ENCODE measurements at places on chromosomes 6 and 20.
A peak's percentile ranks its signal among the peaks of the same experiment; 100 is the strongest.

DNA sequence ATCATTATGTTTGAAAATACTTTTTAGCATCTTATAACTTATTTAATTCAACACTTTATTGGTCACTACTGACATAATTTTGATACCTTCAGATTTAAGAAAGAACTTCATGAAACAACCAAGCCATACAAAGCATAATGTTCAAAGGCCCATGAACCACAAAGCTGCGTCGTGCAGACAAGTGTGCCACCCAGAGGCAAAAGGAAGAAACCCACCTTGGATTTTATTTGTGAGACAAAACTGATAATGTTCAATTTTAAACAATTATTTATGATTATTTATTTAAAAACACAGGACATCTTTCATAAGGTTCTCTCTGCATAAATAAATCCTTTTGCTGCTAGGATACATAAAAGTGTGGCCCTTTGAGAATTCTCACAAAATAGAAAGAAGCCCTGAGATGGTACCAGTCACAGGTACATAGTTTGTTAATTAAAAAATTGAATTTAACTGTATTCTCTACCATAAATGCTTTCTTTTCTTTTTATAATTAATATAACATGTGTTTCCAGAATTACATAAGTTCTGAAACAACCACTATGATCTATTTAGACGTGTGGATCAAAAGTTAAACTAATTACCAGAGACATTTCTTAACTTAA lies 143.7 kb downstream of the RALGAPA2 start:
- DNase-seq, result peak; percentile 90

DNA sequence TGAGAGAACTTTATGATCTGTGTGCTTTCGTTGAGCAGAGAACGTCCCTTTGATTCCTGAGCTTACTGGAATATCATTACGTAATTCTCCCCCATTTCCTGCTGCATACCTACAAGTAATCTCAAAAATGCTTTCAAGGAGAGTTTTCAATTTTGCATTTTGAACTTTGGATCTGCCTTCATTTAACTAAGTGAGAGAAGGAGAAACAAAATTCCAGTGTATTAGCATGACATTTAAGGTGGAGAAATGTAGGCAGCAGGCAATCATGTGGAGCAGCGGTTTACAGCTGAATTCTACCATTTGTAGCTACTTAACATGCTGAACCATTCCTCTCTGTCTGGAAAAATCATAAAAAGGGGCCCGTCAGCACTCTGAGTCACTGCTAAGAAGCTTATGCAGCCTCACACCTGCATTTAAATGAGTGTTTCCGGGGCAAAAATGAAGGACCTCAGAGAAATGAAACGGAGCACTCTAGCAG lies 451.5 kb downstream of the PLCB1 start:
- no peak for DNase-seq

GRCh38 chr6:154882107-154882506 lies 113.0 kb upstream of the TIAM2 start:
- DNase-seq, result no peak

- DNase-seq, result peak; percentile 80
These were observed 24.6 kb downstream of the SLCO4A1 start for GRCh38 chr20:62666736-62667529.

GRCh38 chr20:46709459-46710152 lies at the start of gene SLC2A10:
TSS of gene SLC2A10 (plus strand) at chr20:46709649. CDS start at chr20:46709737, 88 bp downstream.
- DNase-seq, result no peak

- DNase-seq, result peak; percentile 50
These were observed 602.2 kb upstream of the NOX3 start for GRCh38 chr6:156057869-156058268.

DNA sequence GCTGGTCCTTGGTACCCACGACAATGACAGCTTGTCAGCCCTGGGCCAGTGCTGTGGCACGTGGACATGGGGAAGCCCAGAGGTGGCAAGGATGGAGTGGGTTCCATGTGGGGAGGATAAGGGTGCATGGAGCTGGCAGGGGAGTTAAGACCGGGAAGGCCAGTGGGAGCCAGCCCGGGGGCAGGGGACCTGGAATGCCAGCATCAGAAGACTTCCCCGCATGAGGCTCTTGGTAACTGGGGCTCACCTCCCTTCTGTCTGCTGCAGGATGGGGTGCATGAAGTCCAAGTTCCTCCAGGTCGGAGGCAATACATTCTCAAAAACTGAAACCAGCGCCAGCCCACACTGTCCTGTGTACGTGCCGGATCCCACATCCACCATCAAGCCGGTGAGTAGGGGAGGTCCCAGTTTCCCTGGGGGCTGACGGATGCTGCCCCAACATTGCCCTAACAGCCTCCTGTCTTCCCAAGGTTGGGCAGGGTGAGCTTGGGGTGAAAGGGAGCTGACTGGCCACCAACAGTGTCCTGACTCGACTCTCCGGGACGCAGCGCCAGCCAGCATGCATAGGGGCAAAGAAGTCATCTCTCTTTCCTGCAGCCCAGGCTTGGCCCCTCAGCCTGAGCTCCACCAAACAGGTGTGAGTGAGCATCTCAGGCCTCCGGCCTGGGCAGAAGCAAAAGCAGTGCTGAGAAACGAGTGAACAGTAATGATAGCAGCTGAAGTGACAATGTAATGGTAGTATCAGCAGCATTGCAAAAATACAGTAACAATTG lies 19.5 kb downstream of the HCK start:
- DNase-seq, result no peak

DNA sequence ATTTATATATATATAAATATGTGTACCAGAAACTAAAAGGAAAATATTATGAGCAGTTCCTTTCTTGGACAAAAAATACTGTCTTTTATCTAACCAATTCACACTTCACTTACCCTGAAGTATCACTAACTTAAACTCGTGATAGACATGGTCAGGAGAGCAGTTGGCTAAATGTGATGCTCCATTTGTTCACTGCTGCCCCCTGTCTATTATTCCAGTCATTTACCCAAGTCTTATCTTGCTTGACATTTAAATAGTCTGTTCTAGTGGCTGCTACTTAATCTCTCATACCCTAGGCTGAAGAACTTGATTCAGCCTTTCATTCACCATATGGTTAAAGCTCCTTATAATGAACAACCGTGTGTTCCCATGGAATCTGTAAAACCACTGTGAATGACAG lies 789.6 kb upstream of the EYS start:
- peak; percentile 74 for DNase-seq

- DNase-seq, result peak; percentile 58
These were observed 1.5 kb downstream of the SIGLEC1 start for GRCh38 chr20:3710703-3711483.

- DNase-seq, result no peak
These were observed 132.0 kb upstream of the PRDM1 start for GRCh38 chr6:105954148-105954547.

DNA sequence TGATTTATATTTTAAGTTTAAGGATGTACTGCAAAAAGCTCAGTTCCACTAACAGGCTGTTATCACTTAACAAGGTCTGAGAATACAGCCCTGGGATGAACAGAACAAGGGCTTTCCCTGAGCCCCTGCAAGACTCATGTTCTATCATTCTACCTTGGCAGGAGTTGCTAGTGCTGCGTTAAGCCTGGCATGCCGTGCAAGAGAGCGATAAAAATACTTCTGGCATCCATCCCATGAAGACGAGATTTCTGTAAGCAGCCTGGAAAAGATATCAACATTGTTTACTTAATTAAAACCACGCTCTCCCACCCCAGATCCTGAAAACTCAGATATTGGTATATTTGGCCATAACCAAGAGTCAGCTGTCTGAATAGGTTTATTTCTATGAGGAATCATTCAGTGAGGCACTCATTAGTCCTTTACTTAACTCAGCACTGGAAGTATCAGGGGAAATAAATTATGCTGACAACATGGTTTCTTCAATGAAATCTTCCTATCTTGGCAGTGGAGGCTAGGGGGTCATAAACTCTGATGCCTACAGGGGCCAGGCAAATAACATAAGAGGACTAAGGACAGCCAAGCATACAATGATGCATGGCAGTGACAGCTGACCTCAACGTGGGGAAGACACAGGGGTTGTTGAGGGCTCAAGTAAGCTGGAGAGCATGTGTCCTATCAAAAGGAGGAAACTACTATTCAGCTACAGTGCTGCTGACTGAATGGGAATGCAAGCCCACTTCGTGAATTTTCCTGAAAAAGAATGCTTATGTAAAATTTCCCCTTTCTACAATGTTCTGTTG lies 37.6 kb upstream of the LYRM2 start:
- no peak for DNase-seq

DNA sequence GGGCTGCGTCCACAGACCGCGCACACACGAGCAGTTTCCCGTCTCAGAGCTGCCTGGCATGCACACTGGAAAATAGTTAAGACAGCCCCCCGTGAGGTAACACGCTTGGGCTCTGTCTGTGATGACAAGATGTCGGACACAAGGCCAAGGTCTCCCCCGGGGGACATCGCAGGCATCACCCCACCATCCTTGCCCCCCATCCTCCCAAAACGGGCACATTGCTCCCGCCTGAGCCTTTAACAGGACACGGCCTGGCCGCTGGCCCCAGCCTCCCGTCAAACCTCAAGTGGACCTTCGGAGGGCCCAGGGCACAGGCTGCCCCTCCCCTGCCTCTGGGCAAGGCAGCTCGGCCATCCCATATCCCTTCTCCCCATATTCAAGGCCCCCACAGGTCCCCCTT lies 5.6 kb downstream of the KCNQ2 start:
- no peak for DNase-seq

DNA sequence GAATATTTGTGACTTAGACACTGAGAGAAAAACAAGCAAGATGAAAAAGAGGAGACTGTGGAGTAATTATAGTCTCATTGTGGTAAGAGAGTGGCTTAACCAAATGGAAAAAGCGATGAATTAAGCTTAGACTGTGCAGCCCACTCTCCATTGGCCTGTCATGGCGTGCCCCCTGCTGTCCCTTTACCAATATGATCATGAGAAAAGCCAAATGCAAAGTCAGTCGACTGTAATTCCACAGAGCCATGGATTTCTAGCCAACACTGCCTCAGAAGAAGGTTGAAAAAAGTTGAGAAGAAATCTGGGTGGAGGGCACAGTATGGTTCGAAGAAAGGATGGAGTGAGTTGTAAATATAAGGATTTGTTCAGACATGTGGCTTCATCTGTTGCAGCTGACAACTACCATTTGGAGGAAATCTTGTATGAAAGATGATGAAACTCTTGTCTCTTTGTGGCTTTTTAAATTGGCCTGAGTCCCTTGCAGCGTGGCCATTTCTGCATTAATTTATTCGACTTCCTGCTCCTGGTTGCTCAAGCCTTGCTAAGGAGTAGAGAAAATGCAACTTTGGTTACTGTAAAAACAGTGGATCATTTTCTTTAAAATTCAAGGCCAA lies 251.4 kb downstream of the DOK5 start:
- no peak for DNase-seq

DNA sequence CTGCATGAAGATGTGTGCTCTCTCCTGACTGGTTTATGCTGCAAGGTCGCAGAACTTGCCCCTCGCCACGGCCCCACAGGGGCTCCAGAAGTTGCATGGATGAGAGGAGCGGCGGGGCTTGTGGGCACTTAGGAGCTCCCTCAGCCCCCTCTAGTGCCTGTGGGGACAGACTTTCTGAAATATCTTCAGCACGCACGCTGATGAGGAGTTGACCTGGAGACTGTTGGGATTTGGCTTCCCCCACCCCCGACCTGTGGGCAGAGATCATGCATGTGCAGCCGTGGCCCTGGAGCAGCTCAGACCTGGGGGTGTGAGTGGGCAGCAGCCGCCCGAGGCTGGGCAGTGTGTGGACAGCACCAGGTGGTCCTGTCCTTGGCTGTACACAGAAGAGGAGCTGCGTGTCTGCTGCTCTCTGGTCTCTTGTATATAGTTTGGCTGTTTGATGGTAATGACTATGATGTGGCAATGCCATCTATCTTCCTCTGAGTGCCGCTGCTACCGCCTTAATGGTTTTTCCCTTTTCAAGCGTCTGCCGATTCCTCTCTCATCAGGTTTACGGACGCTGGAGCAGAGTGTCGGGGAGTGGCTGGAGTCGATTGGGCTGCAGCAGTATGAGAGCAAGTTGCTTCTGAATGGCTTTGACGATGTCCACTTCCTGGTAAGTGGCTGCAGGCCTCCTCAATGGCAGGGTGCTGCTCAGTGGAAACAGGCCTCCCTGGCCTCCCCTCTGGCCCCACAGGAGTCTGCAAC lies 81.4 kb downstream of the TCP11 start:
- no peak for DNase-seq

- peak; percentile 92 for DNase-seq
These were observed 25.3 kb upstream of the TOP1 start for GRCh38 chr20:41003143-41003935.

DNA sequence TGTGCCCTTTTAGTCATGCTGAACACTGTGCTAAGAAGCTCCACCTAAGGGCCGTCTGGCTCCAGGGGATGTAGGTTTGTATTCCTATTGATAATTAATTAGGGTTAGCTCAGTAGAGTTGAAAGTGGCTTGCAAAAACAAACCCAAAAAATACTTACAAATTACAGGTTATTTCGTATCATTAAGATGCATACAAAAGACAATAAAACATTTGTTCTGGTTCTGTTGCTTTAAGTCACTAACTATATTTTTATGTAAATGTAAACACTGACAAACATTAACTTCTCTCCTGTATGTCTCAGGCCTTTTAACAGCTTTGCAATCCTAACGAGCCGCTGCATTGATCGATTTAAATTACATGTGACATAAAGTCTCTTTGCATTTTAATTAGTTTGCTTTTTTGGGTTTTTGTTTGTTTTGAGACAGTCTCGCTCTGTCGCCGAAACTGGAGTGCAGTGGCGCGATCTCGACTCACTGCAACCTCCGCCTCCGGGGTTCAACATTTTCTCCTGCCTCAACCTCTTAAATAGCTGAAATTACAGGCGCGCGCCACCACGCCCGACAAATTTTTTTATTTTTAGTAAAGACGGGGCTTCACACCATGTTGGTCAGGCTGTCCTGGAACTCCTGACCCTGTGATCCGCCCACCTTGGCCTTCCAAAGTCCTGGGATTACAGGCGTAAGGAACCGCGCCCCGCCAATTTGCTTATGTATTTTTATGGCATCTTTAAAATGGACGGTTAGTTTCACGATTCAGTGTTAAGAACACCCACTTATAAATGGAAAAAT lies 110.9 kb downstream of the HFE start:
- DNase-seq, result peak; percentile 88

- DNase-seq, result no peak
These were observed 5.0 kb upstream of the MYB start for GRCh38 chr6:135176058-135176457.

DNA sequence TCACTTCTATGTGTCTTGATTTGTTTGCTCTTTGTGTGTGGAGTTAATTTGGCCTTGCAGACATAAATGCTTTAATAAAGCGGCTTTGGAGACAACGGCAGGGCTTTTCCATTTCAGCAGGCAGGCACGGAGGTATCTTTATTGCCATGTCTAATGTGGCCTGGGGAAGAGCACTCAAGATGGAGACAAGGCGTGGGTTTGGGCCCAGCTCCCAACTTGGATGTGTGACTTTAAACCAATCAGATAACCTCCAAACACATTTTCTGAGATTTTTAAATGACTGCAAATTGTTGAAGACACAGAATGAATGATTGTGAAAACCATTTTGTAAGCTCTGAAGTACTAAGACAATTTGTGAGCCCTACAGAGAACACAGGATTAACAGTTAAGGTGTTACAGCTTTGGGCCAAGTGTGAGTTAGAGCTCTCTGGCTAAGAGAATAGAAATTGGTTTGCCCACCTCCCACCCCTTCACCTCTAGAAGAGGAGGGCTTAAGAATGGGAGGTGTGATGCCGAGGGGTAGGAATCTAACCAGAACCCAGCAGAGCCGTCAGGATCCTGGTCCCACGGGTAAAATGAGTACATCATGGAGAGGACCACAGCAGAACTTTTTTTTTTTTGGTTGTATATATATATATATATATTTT lies 9.0 kb downstream of the DYNLT1 start:
- no peak for DNase-seq
